ENCODE measurements at places on chromosomes 5 and 9. TPM values are rescaled to one million over a fixed set of nuclear protein-coding genes. Genes with fewer than 3 reads are reported as not detected.

- DNase-seq = no peak
Measured at GRCh38 chr9:133935328-133936005, 56.7 kb downstream of the VAV2 start.

DNA sequence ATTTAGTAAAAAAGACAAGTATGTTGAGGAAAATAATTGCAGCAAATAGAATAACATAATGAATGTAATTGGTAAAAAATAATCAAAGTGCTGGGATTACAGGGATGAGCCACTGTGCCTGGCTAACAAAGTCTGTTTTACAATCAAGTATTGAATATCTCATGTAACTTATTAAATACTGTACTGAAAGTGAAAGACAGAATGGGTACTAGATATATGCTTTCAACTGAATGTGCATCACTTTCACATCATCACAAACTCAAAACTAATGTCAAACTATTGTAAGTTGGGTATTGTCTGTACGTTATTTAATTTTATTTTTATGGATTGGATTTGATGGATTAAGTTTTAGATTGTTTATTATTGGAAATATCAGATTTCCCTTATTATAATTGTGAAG, 58.9 kb downstream of the LURAP1L start:
- no peak for DNase-seq

DNA sequence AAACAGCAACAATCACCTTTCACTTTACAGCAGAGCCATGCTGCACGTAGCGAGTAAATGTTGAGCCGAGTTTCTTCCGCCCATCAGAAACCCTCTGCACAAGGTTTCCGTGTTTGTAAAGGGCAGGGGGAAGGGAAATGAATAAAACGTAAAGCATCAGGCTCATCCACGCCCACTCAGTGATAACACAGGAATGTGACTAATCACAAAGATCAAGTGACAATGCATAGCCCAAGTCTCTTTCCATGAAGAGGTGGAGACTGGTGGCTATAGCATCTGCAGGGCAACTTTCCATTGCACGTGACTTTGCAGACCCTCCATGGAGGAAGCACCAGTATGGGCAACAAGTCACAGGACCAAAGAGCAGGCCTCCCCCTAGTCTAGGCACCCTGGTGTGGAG, 56.6 kb downstream of the CAMSAP1 start:
- no peak for DNase-seq

- no peak for DNase-seq
Measured at GRCh38 chr5:173920024-173920753, 32.0 kb downstream of the CPEB4 start.

DNA sequence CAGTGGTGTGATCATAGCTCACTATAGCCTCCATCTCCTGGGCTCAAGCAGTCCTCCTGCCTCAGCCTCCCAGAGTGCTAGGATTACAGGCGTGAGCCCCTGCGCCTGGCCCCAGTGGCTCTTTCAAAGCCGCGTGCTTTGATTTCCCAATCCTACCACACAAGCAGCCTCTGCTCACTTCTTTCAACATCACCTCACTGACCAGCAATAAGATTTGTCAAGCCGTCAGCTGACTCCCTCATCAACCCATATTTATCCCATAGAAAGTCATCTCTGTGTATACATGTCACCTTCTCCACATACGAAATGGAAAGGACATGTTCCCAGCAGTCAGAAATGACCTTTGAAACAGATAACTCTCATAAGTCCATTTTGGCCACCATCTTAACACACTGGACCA, 26.0 kb downstream of the SLC31A2 start:
- DNase-seq = no peak

GRCh38 chr5:39772307-39772706, 347.5 kb upstream of the DAB2 start:
- no peak for DNase-seq

DNA sequence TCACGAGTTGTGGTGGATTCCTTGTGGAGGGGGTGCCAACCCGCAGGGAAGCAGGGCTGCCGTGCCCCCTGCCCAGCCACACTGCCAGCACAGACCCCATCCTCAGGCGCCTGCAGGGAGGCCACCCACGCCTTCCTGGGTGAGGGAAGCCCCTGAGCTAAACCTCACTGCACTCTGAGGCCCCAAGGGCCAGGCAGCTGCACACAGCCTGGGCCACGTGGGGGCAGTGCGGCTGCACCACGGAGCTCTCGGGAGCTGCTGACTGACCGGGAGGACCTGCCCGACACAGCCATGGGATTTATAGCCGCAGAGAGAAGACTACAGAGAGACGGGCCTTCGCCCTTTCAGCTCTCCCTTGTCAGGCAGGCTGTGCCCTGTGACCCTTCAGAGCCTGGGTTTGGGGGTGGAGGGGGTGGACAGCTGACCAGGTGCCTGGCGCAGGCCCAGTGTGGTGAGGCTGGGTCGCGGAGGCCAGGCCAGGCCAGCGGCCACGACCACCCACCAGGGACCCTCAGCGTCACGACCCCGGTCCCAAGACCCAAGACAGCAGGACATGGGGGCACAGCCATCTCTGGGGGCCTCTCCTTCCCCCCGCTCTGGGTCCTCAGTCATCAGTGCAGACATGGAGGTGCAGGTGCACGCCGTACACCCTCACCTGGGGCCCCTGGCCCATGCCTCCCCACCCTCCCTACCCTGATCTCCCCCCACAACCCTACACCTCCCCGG, 4.3 kb upstream of the AHRR start:
- no peak for DNase-seq

DNA sequence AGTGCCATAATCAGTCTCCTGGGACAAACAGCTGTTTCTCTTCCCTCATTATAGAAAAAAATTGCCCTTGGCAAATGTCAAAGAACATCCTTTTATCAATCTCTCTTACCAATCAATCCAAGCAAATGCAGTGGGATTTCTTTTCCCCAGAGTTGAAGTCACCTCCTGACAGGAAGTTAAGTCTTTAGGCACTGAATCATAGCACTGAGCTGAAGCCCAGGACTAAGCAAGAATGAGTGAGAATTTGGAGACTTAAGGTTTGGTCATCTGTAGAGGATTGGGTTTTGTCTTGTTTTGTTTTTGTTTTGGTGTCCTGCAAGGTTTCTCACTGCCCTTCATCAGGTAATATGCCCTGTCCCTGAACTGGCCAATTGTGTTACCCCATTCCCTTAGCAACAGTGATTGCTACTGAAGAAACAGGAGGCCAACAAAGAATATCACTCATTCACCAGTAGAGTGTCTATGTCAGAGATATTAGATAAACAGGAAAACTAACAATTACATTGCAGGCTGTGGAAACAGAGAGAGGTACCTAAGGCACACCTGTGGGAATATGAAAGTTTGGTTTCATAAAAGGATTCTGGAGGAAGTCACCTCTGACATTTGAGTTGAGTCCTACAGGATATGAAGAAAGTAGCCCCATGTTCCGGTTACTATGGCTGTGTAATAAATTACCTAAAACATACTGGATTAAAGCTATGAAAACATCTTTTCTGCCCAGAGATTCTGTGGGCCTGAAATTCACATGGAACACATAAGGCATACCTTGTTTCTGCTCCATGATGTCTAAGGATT, 4.5 kb upstream of the FXN start:
- no peak for DNase-seq

GRCh38 chr5:116982035-116982434, 407.4 kb upstream of the SEMA6A start:
- no peak for DNase-seq

Gene TMEM171
- 1.3 TPM for polyA plus RNA-seq

DNA sequence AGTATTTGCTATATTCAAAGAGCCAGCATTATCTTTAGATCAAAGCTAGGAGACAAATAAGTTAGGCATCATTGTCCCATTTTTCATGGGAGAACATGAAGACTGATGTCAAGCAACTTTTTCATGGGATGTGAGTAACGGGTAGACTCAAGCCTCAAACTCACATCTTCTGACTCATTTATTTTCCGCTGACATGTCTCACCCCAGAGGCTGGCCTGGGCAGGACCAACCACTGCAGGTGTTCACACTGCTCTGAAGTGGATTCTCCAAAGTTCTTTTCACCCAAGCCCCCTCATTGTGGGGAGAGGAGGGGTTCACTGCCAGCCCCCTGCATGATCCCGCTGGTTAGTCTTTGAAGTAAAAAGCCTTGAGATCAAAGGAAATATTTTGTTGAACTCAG, 34.9 kb upstream of the BASP1 start:
- no peak for DNase-seq

Gene IFNA21
- polyA plus RNA-seq = not detected

Gene MCTP1
- 0.42 TPM for polyA plus RNA-seq

Gene TLE1
- 3.8 TPM for polyA plus RNA-seq

Gene FGF1
- polyA plus RNA-seq = not detected

Measured in CD4-positive, alpha-beta memory T cell (primary cell).